ENCODE measurements at places on chromosomes 11 and 22. TPM values are rescaled to one million over a fixed set of nuclear protein-coding genes. Genes with fewer than 3 reads are reported as not detected.

DNA sequence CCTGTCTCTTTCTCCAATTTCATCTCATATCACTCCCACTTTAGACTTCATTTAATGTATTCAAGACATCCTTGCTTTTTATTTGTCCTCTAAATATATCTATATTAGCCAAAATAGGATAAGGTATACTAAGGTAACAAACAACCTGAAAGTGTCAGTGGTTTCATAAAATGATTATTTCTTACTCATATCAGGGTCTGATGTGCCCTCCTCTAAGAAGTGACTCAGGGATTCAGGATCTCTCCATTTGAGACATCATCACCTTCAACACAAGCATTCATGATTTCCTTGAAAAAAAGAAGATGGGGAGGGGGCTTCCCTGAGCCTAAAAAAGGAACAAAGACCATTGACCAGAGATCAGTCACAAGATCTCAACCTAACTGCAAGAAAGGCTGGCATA is 131.4 kb upstream of the POU2AF2 start:
- peaks cover 8% of the 10 kb centered on the region for H3K27me3 ChIP-seq
- H3K4me3 ChIP-seq = no peak overlapping the region
- no peak for DNase-seq
- H3K4me1 ChIP-seq = no peaks in the 10 kb centered on the region
- no peaks in the 10 kb centered on the region for H3K36me3 ChIP-seq

DNA sequence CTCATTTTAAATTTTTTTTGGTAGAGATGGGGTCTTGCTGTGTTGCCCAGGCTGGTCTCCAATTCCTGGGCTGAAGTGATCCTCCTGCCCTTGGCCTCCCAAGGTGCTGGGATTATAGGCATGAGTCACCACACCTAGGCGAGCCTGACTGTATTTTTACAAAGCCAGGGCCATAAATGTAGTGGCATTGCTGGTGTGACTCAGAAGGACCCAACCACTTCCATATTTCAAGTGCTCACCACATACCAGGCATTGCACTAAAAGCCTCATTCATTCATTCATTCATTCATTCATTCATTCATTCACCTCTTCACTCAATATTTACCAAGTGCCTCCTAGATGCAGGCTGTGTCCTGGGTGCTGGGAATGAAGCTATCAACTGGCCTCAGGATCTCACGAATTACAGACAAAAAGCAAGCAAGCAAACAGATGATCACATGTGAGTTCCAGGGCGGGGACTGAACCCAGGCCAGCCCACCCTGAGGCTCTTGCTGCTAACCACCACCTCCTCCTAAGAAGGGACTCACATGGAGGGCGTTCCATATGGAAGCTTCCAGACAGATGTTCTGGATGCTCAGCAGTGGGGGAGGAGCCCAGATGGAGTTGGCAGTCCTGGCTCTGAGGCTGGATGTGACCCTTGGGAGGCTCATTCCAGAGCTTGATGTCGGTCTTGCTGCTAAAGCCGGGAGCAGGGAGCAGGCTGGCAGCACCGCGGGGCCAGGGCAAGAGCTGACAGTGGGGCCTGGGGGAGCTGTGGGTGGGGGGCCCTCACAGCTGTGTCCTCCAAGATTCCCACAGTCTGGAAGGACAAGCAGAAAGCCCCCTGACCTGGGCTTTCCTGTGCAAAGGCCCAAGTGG is 158.8 kb downstream of the CTTN start:
- H3K4me1 ChIP-seq = no peaks in the 10 kb centered on the region
- no peak for DNase-seq
- no peaks in the 10 kb centered on the region for H3K27me3 ChIP-seq
- H3K4me3 ChIP-seq = no peak overlapping the region
- no peaks in the 10 kb centered on the region for H3K36me3 ChIP-seq

Gene SEPTIN5
- total RNA-seq = 1.4 TPM

GRCh38 chr11:13668957-13669521 is 571 bp downstream of the FAR1 start:
- DNase-seq = peak; percentile 84
- peaks cover 7% of the 10 kb centered on the region for H3K27me3 ChIP-seq
- peak overlapping the region; percentile 98 for H3K4me3 ChIP-seq
- peak overlapping the region; percentile 97 for H3K27ac ChIP-seq
- peaks cover 18% of the 10 kb centered on the region for H3K36me3 ChIP-seq
- H3K4me1 ChIP-seq = peaks cover 36% of the 10 kb centered on the region

- no peak overlapping the region for H3K27ac ChIP-seq
- no peak for DNase-seq
- H3K4me3 ChIP-seq = no peak overlapping the region
- peaks cover 12% of the 10 kb centered on the region for H3K27me3 ChIP-seq
- no peaks in the 10 kb centered on the region for H3K36me3 ChIP-seq
- H3K4me1 ChIP-seq = peaks cover 14% of the 10 kb centered on the region
Measured at GRCh38 chr11:85815186-85815931, 4.4 kb upstream of the SYTL2 start.

GRCh38 chr11:12430954-12431595 is 53.7 kb downstream of the PARVA start:
- no peaks in the 10 kb centered on the region for H3K4me1 ChIP-seq
- no peak overlapping the region for H3K4me3 ChIP-seq
- no peaks in the 10 kb centered on the region for H3K36me3 ChIP-seq
- no peak overlapping the region for H3K27ac ChIP-seq

- peaks cover 55% of the 10 kb centered on the region for H3K36me3 ChIP-seq
- H3K4me3 ChIP-seq = peak overlapping the region; percentile 97
- peak overlapping the region; percentile 97 for H3K27ac ChIP-seq
- peaks cover 2% of the 10 kb centered on the region for H3K27me3 ChIP-seq
- DNase-seq = peak; percentile 81
- H3K4me1 ChIP-seq = peaks cover 20% of the 10 kb centered on the region
Measured at GRCh38 chr11:61814247-61814957, 2.4 kb downstream of the FADS1 start.

Gene OR4D11
- total RNA-seq = not detected

Gene GPR83
- total RNA-seq = not detected
